ENCODE measurements at places on chromosomes 2 and 18. TPM values are rescaled to one million over a fixed set of nuclear protein-coding genes. Genes with fewer than 3 reads are reported as not detected.
A peak's percentile ranks its signal among the peaks of the same experiment; 100 is the strongest.

DNA sequence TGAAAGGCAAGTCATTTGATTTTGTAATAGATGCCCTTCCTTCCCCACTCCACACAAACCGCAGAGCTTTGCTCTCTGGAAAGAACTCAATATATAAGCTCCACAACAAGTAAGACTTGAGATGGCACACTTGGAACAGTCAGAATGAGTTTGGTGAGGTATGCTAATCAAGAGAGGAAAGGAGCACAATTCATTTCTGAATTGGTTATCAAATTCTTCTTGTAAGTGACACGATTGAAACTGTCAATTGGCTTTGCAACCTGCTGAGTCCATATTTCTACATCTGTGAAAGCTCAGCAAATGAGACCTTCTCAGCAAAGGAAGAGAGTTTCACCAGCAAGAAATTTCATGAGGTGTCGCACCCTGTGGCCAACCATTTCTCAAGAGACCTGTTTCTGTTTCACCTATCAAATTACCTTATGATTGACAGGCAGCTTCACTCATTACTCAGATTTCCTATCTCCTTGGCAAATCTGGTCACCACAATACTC, 19.1 kb downstream of the CTLA4 start:
- H3K27ac ChIP-seq = no peak overlapping the region
- no peak for DNase-seq
- no peak overlapping the region for H3K4me3 ChIP-seq
- H3K27me3 ChIP-seq = peaks cover 10% of the 10 kb centered on the region
- H3K36me3 ChIP-seq = no peaks in the 10 kb centered on the region

DNA sequence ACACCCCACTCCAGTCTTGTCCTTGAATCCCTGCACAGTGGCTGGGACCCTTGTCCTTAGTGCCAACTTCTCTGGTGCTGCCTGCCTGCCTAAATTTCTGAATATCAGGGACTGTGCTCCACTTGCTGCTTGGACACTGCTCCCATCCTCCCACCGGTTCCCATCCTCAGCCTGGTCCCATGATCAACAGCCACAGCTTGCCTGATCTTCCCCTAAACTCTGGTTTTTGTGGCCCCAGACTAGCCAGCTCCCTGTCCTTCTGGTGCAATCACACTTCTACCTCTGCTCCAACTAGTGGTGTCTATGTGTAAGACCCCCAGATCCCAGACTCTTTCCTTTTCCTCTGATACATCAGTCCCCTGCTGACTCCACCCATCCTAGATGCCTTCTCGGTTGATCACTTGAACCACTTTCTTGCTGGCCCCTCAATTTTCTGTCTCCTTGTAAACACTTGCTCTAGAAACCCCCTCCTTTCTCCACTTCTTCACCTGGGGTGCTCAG, 37.2 kb upstream of the POLE4 start:
- H3K27me3 ChIP-seq = peaks cover 29% of the 10 kb centered on the region
- H3K4me3 ChIP-seq = no peak overlapping the region
- no peak for DNase-seq
- H3K36me3 ChIP-seq = no peaks in the 10 kb centered on the region
- H3K4me1 ChIP-seq = peaks cover 4% of the 10 kb centered on the region
- peak overlapping the region; percentile 21 for H3K27ac ChIP-seq

- DNase-seq = no peak
- no peak overlapping the region for H3K27ac ChIP-seq
- H3K4me1 ChIP-seq = no peaks in the 10 kb centered on the region
Observed at GRCh38 chr2:31197166-31197565, 20.1 kb downstream of the CAPN14 start.

Gene KIDINS220
- polyA plus RNA-seq = 28.3 TPM

Gene LONRF2
- polyA plus RNA-seq = not detected

DNA sequence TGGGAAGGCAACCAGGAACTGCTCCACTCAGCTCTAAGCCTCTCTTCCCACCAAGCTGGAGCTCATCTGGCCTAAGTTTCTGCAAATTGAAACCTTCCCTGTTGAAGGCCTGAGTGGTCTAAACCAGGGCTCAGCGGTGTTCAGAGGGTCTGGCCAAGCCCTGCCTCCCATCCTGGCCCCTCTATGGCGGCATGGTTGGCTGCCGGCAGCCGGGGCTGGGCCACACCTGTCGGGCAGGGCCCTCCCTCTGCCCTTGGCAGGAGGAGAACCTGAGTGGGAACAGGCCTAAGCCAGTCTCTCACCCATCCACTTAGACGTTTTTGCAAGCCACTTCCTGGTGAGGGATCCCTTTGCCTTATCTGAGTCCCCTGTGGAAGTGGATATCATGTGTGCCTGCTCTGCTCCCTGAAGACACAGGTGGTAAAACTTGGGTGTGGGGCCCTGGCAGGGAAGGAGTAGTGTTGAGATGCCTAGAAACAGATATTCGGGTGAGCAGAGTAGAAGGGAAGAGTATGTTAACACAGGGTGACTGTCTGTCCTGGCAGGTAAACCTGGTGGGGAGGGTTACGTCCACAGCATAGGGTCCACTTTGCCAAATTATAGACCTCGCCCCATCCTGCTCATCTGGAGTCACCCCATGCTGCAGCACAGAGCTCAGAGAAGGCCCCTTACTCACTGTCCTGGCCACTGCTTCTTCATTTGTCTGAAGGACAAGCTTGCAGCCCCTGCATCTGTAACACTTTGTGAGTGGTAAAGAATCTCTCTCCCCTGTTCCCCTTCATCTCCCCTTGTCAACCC, 63.0 kb upstream of the SIX2 start:
- no peaks in the 10 kb centered on the region for H3K36me3 ChIP-seq
- H3K4me1 ChIP-seq = no peaks in the 10 kb centered on the region
- H3K4me3 ChIP-seq = no peak overlapping the region
- no peak for DNase-seq

Gene ESPNL
- 0.30 TPM for polyA plus RNA-seq

DNA sequence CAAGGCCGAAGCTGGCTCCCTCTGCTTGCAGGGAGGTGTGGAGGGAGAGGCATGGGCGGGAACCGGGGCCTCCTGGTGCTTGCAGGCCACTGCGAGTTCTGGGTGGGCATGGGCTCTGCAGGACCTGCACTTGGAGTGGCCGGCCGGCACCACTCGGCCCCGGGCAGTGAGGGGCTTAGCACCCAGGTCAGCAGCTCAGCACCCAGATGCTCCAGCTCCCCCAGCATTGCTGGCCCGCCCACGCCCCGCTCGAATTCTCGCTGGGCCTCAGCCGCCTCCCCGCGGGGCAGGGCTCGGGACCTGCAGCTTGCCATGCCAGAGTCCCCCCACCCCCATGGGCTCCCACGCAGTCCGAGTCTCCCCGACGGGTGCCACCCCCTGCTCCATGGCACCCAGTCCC, 176.2 kb upstream of the FAM98A start:
- no peaks in the 10 kb centered on the region for H3K4me1 ChIP-seq
- no peak overlapping the region for H3K4me3 ChIP-seq
- no peak overlapping the region for H3K27ac ChIP-seq
- H3K27me3 ChIP-seq = no peaks in the 10 kb centered on the region

DNA sequence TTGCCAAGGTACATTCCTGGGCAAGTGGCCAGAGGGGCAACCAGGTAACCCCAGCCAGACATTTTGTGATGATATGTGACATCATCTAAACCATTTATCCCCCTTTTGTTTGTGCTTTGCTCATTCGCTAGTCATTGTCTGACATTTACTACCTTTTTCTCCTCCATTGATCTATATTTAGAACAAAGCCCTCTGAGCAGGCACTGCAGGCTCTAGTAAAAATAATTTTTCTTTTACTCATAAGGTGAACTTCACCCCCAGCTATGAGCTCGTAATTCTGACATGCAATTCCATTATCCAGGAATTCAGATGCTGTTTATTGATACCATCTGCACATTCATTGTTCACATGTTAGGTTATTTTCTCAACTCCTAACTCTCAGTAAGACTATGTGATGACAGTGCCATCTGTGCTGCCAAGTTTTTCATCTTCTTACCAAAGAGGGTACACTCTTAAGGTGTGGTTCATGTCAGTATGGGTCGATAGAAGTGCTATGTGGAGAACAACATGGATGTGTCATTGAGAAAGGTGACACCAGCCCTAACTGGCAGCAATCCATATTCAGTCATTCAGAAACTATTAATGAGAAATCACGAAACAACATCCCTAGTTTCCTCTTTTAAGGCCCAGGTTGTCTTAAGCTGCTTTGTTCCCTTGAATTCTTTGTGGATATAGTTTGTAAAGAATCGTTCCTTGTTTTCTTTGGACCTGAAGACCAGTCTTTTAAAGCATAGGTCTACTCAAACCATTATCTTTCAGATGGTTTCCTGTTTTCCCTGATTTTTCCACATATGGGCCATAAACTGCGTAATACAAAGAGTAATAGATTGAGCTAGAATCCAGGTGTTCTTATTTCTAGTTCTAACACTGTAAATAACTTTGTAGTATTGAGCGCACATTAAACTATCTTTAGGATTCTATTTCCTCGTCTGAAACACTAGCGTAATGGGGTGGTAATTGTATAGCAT, 978.1 kb upstream of the CDH2 start:
- H3K27ac ChIP-seq = no peak overlapping the region
- no peaks in the 10 kb centered on the region for H3K27me3 ChIP-seq
- H3K4me1 ChIP-seq = no peaks in the 10 kb centered on the region
- no peak for DNase-seq

GRCh38 chr2:56801770-56802169, 618.0 kb downstream of the CCDC85A start:
- no peak overlapping the region for H3K27ac ChIP-seq
- no peaks in the 10 kb centered on the region for H3K4me1 ChIP-seq
- H3K36me3 ChIP-seq = no peaks in the 10 kb centered on the region
- H3K4me3 ChIP-seq = no peak overlapping the region
- no peak for DNase-seq
- H3K27me3 ChIP-seq = no peaks in the 10 kb centered on the region

DNA sequence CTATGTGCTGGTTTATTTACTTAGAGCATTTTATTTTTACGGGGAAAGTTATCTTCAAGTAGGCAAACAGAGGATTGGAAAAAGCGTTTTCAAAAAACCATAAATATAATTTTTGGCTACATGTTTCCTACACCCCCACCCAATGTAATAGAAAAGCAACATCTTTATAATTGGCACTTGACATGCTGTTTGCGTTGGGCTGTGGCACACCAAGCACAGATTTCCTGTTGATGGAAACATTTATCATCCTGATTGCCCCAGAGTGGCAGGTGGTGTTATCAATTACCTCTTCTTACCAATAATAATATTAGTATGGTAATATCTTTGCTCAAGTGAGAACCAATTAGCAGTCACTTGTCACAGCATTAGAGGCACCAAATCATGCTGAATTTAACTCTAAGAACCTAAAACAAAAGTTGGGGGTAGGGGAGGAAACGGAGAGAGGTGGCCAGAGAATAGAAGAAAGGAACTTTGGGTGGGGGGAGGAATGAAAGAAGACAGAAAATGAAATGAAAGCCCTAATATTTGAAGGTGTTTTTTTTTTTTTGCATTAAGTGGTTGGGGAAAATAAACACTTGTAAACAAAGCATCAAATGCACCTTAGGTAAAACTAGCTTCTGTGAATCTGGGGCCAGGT, 3.8 kb upstream of the SALL3 start:
- no peaks in the 10 kb centered on the region for H3K36me3 ChIP-seq
- H3K4me3 ChIP-seq = no peak overlapping the region
- H3K4me1 ChIP-seq = no peaks in the 10 kb centered on the region
- DNase-seq = no peak

Gene ST6GAL2
- polyA plus RNA-seq = not detected

- H3K36me3 ChIP-seq = peaks cover 23% of the 10 kb centered on the region
- no peak overlapping the region for H3K4me3 ChIP-seq
- H3K27me3 ChIP-seq = no peaks in the 10 kb centered on the region
- DNase-seq = no peak
- H3K27ac ChIP-seq = no peak overlapping the region
Observed at GRCh38 chr2:171824086-171824485, 70.0 kb downstream of the SLC25A12 start.

Gene SULT1C4
- polyA plus RNA-seq = not detected

DNA sequence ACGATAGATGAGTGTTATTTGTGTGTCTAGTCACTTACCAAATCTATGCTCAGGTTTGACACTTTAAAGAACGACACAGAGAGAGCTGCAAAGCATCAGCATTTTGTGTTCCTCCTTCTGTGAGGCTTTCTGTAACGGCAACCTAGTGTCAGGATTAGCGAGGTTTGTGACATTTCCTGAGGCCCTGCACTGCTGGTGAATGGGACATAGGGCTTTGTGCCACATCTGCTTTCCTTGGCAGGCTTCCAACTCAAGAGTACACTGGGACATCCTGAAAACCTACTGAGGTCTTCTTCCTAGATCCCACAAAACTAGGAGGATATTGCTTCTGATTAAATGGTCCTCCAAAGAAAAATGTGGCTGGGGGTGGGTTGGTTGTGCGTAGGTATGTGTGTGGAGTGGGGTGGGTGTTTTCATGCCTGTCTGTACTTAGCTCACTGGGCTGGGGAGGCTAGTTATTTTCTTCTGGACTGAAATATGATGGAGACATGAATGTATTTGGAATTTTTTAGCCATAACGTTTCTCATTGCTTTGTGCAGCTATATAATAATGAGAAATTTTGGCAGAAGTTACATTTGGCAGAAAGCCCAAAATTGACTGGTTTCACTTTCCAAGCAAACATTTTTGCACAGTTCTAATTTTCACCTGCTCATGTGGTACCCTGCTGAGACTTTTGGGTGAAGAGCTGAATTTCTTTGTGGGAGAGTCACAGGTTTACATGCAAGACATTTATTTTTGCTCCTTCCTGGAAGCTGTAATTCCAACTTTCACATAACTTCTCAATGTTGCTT, 308.4 kb downstream of the XIRP2 start:
- DNase-seq = no peak
- H3K27ac ChIP-seq = no peak overlapping the region
- no peaks in the 10 kb centered on the region for H3K27me3 ChIP-seq
- no peaks in the 10 kb centered on the region for H3K4me1 ChIP-seq
- H3K36me3 ChIP-seq = no peaks in the 10 kb centered on the region
- no peak overlapping the region for H3K4me3 ChIP-seq

GRCh38 chr2:241820625-241821384, 11.8 kb downstream of the NEU4 start:
- H3K27me3 ChIP-seq = peaks cover 28% of the 10 kb centered on the region
- peaks cover 5% of the 10 kb centered on the region for H3K36me3 ChIP-seq
- peaks cover 26% of the 10 kb centered on the region for H3K4me1 ChIP-seq

GRCh38 chr2:230677201-230677946, 35.3 kb upstream of the CAB39 start:
- H3K4me3 ChIP-seq = no peak overlapping the region
- H3K27me3 ChIP-seq = peaks cover 13% of the 10 kb centered on the region
- H3K27ac ChIP-seq = no peak overlapping the region
- H3K36me3 ChIP-seq = peaks cover 3% of the 10 kb centered on the region

DNA sequence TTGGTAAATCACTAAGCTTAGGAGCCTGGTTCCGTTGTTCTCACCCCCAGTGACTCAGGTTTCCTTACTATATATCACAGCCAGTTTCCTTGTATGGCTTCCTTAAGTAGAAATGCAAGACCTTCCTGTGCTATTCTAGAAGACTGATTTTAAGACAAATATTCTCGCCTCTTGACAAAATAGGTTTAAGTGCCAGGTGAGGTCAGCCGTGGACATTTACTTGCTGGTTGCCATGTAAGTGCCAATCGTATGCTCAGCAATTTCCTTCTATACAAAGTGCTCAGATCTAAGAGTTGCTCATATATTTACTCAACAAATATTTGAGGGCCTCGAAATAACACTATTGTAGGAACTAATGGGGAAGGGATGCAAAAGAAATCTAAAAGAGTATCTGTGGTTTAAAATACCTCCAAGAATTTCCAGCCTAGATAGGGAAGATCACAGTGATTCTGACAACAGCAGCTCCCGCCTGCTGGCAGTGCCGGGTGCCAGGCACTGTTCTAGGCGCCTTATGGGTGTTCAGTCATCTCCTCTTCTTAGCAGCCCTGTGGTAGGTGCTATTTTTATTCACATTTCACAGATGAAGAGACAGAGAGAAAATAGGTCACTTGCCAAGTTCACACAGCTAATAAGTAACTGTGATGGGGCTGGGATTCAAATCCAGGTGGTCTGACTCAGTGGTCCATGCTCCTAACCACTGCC, 95.3 kb upstream of the B3GNT7 start:
- DNase-seq = no peak
- H3K36me3 ChIP-seq = no peaks in the 10 kb centered on the region
- H3K27ac ChIP-seq = peak overlapping the region; percentile 73
- no peaks in the 10 kb centered on the region for H3K27me3 ChIP-seq

Gene PLEK
- 71.9 TPM for polyA plus RNA-seq
